ENCODE measurements at places on chromosomes 2 and 18. TPM values are rescaled to one million over a fixed set of nuclear protein-coding genes. Genes with fewer than 3 reads are reported as not detected.

GRCh38 chr2:40213071-40213470 is 238.8 kb downstream of the SLC8A1 start:
- DNase-seq: no peak

DNA sequence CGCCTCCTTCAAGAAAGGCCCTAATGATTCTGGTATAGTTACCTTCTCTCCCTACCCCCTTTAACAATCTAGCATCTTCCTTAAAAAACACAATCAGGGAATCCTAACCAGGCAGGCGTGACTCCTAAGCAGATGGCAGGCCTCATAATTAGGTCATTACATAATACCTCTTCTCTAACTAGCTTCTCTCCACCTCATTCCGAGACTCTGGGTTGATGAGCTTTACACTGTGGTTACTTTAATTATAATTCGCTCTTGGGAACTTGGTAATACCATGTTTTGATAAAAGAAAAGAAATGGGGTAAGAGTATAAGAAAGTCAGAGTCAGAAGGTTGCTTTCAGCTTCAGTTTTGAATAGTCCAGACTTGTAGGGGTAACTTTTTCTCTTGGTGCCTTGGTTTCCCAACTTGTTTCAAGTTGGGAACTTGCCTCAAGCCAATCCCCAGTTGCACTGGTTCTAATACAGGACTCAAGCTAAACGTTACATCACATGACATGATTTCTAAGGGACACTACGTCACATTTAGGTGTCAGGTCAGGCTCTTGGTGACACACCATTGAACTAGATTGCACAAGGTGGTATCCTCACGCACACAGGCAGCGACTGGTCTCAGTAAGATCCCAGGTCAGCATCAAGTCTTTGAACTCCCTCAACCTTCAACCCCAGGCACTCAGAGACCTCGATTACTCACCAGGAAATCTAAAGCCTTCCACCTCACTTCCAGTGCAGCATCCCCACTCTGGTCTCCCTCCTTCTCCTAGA is 59.2 kb downstream of the AAK1 start:
- no peak for DNase-seq

GRCh38 chr18:9722691-9723090 is 14.6 kb downstream of the RAB31 start:
- DNase-seq: no peak

DNA sequence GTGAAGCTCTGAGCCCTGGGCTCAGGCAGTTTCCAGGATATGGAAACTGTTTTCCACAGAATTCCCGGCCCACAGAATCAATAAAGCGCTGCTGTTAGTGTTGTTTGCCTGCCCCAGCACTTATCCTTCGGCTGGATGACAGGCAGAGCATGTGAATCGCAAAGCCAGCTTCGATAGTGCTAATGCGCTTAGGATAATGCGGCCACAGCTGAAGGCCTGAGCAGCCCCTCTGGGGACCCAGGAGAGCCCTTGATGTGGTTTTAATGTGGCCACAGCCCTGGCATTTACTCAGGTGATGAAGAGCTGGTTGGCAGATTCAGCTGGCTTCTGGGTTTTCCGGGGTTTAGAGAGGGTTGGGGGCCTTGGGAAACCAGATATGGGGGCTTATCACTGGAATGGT is 23.7 kb downstream of the PCARE start:
- DNase-seq: peak; percentile 74

- DNase-seq: no peak
Observed at GRCh38 chr18:28357766-28358401, 181.0 kb upstream of the CDH2 start.

DNA sequence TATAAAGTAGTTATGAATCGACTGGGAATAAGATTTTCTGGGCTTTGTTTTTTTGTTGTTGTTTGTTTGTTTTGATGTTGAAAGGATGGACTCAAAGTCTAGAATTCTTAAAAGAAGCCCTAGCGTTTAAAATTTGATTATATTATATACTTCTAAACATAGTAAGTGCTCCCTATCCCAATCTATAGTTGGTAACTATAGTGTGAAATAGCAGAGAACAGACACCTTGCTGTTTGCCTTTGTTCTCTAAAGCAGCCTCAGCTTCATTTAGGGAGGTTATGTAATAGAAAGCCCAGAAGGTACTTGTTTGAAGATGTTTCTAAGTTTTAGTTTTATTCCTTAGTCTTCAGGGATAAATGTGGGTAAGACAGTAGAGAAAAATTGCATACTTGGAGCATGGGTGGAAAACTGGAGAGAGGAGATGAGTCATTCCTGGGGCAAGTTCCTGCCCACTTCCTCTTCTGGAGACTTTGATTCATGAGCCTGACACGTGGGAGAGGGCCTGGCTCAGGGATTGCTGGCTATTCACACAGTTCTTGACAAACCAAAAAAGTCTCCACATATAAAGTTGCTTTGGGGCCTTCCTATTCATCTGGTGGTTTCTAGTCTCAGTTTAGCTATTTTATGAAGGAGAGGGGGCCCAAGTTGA is 131.9 kb downstream of the MYO1B start:
- DNase-seq: no peak

GRCh38 chr2:203650860-203651613 is 55.4 kb upstream of the CD28 start:
- no peak for DNase-seq

- DNase-seq: peak; percentile 16
Observed at GRCh38 chr2:23503097-23503496, 118.1 kb downstream of the KLHL29 start.

DNA sequence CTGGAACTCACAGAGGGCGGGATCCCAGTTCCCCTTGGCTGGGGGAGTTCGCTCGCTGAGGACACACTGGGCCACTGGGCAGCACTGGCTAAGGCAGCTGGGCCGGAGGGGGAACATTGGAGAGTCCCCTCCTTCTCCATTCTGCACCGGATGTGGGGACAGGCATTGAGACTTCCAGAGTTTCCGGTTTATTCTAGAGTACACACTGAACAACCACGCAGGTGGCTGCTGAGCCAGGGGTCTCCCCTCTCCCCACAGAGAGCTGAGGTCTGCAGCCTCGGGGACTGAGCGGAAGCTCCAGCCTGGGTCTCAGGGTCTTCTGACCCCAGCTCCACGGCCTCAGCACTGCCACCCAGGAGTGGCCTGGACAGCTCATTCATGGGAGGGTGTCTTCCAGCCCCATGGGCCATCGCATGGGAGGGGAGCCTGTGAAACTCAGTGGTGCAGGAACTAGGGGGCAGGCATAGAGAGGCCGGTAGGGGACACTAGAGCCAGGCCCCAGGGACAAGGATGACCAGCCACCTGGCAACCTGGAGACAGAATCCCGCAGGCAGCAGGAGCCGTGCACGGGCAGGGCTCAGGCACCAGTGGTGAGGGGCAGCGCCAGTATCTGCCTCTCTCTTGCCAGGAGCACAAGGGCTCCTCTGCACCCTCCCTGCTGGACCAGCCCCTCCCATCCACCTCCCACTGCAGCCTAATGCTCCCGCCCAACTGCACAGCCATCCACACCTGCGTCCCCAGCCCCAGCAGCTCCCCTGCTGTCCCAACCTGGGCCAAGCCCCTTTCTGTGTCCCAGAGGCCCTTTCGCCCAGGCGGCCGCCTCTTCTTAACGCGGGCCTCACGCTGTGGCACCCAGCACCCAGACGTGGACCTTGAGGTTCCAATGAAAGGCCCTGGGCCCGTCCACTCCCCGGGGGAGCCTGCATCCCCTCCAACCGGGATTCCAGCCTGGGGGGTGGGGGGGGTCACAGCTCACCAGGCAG is 45.1 kb upstream of the GPC1 start:
- DNase-seq: peak; percentile 50

DNA sequence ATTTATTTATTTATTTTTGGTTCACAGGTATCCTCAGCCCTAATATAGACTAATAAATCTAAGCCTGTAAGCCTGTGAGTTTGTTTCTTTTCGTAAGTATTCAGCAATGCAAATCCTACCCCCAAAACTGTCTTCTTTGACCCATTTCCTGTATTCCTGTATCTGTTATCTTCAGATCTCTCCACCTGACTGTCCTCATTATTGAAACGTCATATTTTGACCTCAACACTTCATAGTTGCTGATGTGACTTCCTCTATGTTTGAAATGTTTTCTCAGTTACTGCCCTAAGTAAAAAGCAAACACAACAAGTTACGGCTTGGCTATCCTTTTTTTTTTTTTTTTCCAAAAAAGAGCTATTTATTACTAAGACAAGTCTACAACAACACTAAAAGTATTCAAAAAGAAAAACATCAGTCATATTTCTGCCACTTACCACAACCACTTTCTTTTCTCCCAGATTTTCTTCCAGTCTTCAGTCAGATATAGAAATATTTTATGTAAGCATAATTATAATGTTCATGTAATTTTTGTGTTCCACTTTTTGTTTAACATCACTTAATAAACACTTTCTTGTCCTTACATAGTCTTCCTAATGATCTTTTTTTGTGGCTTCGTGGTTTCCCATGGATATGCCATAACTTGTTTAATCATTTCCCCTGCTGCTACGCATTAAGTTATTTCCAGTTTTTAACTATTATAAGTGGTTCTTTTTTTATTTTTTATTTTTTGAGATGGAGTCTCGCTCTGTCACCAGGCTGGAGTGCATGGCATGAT is 45.0 kb upstream of the EML4 start:
- no peak for DNase-seq

DNA sequence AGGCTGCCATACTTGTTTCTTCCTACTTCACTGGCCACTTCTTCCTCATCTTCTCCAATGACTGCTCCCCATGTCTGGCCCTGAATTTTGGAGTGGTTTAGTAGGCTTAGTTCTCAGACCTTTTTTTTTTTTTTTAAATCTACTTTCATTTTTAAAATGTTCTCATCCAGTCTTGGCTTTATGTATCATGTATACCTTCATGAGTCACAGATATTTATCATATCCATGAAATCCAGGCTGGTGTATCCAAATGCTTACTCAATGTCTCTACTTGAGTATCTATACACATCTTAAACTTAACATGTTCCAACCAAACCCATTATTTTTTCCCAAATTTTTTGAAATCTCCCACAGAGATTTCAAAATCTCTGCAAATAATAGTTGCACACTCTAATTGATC is 26.3 kb upstream of the CFAP36 start:
- no peak for DNase-seq

DNA sequence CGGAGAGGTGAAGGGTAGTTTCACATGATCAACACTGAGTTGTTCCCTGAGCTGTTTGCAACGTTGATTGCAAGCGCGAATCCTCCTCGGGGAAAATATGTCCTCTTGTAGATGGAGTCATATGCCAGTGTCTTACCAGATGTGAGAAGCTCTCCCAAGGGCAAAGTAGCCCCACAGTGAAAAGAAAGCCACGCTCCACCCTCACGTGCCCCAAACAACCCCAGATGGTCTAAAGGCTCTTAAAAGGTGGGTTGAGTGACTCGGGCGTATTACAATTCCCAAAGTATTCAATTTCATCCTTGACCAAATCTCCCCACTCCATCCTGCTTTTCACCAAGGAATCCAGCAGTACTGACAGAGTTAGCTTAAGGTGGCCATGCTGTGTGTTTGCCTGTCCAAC is 332.1 kb upstream of the SOX11 start:
- peak; percentile 57 for DNase-seq

- DNase-seq: no peak
Observed at GRCh38 chr2:113700186-113700841, 56.1 kb downstream of the SLC35F5 start.

- DNase-seq: no peak
Observed at GRCh38 chr2:190382851-190383250, 25.3 kb upstream of the MFSD6 start.

- DNase-seq: no peak
Observed at GRCh38 chr2:228447266-228447915, 265.9 kb upstream of the SPHKAP start.

DNA sequence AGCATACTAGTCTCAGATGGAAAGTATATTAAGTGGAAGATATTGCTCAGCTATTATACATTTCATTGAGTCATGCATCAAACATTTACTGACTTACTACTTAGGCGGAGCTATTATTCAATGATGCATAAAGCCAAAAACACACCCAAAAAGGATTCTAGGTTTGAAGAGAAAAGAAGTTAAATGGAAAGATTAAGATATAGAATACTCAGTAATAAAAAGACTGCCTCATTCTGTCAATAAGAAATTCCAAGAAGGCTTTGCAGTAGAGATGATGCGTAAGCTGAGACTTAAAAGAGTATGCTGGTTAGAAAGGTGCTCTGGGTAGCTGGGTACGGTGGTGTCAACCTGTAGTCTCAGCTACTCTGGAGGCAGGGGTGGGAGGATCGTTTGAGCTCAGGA is 27.6 kb downstream of the STK17B start:
- DNase-seq: no peak

GRCh38 chr18:51666763-51667191 is 469.3 kb upstream of the MEX3C start:
- DNase-seq: peak; percentile 29

- peak; percentile 67 for DNase-seq
Observed at GRCh38 chr2:25042321-25043240, 705 bp downstream of the EFR3B start.

GRCh38 chr2:121778741-121779487 is 23.5 kb downstream of the TSN start:
- no peak for DNase-seq

GRCh38 chr2:171703574-171704347 is 16.5 kb downstream of the DYNC1I2 start:
- no peak for DNase-seq

DNA sequence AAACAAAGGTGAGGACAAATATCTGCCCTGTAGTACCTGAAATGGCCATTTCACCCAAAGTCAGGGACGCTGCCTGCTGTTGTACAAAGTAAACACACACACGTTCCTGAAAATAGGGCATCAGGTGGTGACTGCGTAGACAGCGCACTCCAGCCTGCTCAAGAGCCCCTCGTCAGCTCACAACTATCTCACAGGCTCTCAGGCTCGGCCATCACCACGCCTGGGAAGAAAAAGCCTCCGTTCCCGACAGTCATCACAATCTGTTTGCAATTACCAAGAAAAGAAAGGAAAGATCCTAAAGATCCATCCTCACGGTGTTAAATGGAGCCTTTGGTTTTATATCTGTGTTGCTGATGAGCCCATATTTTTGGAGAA is 230.2 kb downstream of the ZNF516 start:
- no peak for DNase-seq

DNA sequence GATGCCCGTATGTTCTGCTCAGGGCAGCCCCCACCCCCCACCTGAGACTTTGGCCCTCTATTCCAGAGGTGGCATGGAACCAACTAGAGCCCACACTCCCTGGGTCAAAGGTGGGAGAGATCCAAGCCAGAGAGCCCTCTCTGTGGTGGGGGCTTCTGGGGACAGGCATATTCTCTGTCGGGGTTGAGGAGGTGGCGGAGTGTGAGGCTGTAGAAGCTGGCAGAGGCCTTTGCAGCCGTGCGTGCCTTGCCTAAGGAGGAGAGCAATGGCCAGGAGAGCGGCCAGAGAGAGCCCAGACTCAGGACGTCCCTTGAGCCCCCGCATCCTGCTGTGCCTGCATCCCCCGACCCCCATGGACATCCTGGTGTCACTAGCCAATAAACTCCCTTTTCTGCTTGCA is 79.2 kb upstream of the HPCAL1 start:
- no peak for DNase-seq

GRCh38 chr18:8493141-8493540 is 116.1 kb upstream of the RAB12 start:
- no peak for DNase-seq

Gene MOGAT1
- total RNA-seq: not detected

Gene DPYSL5
- total RNA-seq: 313 TPM

Gene ZNF521
- 58.7 TPM for total RNA-seq

Gene LHCGR
- total RNA-seq: not detected

Gene UGT1A3
- not detected for total RNA-seq

Gene RAPGEF4
- total RNA-seq: 8.7 TPM

Gene HOXD12
- not detected for total RNA-seq

Gene ARID5A
- total RNA-seq: 3.5 TPM

Gene DSG2
- total RNA-seq: 8.2 TPM

Data from glutamatergic neuron (in vitro differentiated cells).